H1 (cell line): ENCODE measurements at places on chromosomes 12 and 14.

GRCh38 chr14:77071938-77072388, 26.1 kb upstream of the CIPC start:
- no peak for DNase-seq

DNA sequence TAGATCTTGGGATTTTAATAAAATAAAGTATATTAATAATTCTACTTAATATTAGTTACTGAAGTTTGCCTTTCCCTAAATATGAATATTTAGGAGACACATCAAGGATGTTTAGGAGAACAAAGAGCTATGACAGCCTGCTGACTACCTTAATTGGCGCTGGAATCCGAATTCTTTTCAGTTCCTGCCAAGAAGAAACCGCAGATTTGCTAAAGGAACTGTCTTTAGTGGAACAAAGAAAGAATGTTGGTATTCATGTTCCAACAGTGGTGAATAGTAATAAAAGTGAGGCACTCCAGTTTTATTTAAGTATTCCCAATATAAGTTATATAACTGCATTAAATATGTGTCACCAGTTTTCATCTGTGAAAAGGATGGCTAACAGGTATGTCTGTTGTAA, 54.5 kb downstream of the MIS18BP1 start:
- DNase-seq, result no peak

- DNase-seq, result no peak
These were observed 44.0 kb downstream of the KLRG1 start for GRCh38 chr12:9033265-9033887.

DNA sequence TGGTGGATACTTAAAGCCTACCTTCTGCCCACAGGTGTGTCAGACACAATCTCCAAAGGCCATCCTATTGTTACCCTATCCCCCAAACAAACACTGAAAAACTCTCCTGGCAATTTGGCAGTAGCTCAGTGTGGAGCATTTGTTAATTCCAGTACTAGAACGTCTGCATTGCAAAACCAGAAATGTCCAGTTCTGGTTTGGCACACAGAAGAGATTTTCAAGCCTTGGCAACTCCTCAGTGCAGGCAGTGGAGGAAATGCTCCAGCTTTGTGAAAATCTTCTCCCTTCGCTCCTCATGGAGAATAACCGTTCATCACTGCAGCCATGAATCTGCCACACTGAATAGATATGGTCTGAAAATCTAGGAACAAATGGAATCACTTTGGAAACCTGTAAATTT, 5.3 kb upstream of the SOCS2 start:
- DNase-seq, result no peak

DNA sequence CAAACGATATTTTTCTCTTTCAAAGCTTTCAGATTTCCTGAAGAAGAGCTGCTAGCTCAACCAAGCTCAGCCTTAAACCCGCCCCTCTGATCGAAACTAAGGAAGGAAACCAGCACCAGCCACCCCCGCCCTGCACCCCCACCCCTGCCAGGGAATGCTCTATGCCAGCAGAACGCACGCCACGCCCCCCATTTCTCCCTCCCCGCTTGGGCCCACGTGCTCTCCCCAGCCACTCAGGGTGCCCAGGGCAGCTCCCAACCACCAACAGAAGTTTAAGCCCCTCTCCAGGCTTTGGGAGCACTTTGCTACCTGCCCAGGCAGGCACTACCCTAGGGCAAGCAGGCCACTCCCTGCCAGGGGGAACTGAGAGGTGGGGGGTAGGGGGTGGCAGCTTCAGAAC, 18.8 kb upstream of the KRT78 start:
- no peak for DNase-seq

- no peak for DNase-seq
These were observed 498 bp downstream of the RACGAP1 start for GRCh38 chr12:50024805-50025186.

GRCh38 chr14:95548328-95548929, 13.6 kb downstream of the GLRX5 start:
- DNase-seq, result no peak

DNA sequence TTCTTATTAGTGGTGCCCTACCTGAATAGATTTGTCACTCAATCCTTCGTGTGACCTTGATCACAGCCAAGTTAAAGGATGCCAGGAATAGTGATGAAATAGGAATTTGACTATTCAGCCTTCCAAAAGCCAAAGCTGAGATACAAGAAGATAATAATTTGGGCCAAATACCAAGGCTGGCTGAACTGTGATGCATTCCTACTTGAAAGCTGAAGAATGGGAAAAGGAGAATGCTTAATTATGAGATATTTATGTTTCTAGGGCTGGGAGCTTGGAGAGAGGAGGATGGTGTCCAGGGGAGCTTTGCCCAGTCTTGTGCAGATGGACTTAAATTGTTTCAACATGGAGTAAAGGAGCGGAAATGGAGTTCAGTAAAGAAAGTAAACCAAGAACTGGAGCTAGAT, 5.2 kb downstream of the RNASE7 start:
- DNase-seq, result no peak

DNA sequence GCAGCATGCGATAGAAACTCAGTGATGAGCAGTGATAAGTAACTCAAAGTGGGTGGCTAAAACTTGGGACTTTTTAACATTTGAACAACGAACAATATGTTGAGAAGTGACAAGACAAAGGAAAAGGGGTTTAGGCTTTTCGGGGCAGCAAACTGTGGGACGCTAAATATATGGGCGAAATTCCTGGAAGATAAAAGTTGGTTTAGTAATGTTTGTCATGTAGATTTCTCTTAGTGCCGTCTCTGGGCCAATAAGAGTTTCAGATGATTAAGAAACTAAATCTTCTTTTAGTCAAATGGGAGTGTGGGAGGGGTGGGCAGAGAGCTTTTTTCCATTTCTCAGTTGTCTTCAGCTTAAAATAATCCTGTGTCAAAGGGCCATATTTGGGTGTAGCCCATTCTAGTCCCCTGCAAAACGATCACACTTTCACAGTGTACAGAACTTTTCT, 41.7 kb upstream of the FUT8 start:
- DNase-seq, result no peak

DNA sequence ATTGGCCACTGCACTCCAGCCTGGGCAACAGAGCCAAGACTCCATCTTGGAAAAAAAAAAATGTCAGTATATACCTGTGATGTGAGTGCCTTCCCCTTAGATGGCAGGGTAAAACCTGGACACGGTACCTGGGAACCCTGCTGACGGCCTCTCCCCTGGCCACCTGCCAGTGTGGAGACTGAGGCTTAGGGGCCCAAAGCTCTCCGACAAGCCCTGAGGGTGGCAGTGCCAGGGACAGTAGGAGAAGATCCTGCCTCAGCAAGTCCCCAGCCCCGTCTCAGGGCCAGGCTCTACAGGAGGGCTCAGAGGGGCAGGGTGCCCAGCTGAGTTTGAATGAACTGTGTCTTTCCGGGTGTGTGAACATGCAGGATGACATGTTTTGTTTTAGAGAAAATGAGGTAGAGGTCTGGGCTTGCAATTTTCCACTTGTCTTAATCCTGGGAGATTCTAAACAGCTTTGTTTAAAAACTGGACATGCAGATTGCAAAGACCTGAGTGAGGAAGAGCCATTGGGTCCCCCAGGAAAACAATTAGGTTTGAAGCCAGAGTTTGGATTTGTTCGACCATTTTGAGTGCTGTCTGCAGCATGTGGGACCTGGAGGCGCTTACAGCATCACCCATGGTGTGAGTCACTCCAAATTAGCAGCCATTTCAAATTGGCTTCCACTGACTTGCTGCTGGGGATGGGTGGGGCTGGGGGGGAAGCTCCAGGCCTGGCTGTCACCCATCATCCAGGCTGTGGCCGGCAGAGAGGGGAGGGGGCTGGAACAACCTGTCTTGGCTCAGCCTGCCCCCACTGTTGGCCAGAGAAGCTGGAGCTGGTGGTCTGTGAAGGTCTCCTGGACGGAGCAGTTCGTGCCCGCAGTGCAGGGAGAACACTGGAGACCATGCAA, 10.8 kb downstream of the TSPAN9 start:
- no peak for DNase-seq

GRCh38 chr12:56202366-56202765, 13.1 kb upstream of the SMARCC2 start:
- DNase-seq, result no peak

DNA sequence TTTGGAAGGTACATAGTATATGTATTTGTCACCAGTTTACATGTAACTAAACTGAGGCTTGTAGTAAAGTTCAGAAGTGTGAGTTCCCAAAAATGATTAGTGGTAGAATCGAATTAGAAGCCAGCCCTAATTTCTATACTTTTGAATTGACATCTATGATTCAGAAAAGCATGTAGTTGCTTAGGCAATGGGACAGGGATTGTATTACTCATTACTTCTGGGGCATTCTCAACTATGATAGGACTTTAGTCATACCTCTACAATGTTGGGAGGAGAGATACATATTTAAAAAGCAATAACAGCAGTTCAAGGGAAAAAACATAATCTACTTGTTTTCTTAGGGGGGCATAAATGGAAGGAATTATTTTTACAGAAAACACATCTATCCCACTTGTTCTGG, 277.9 kb upstream of the E2F7 start:
- no peak for DNase-seq

GRCh38 chr14:105529569-105530284, 3.3 kb downstream of the TMEM121 start:
- no peak for DNase-seq

DNA sequence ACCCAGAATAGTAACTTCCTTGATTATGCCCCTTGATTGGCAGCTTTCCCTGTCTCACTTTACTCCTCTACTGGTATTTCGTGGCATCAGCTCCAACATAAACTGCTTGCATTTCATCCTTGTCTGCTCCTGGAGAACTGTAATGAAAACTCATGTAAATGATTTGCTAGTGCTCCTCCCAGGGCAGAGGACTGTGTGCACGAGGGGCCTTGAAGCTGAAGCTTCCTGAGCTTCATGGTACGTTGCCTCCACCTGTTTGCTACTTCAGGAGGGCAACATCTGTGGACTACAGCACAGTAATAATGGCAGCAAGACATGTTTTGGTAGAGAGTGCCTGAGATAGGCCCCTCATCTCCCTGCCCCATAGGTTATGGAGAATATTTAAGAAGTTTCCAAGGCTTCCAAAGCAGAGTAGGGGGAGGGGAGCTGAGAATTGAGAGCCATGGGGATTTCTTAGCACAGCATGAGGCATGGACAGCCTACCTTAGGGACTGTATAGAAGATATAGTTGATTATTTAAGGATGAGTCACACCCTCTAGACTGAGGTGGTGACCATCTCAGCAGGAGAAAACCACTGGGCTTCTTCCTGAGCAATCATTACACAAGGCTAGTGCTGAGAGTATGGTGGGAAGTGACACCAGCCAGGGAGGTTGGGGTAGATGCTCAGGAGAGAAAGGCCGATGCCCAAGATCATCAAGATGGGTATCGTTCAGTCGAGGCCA, 29.5 kb downstream of the CCDC198 start:
- no peak for DNase-seq

GRCh38 chr14:69532561-69533340, 41.9 kb downstream of the CCDC177 start:
- no peak for DNase-seq

DNA sequence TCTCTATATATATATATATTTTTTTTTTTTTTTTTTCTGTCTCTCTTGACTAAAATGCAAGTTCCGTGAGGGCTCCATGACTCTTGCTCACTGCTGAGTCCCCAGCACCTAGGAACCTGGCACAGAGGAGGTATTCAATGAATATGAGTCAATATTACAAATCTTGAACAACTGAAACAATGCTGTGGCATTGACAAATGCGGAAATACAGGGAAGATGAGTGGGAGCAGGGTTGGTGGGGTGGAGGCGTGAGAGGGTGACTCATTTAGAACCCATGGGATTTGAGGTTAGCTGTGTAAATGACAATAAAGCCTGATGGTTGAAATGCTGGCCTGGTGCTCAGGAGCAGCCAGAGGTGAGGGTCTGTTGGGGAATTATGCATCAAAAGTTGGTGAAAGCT, 121.7 kb upstream of the FUT8 start:
- DNase-seq, result no peak

DNA sequence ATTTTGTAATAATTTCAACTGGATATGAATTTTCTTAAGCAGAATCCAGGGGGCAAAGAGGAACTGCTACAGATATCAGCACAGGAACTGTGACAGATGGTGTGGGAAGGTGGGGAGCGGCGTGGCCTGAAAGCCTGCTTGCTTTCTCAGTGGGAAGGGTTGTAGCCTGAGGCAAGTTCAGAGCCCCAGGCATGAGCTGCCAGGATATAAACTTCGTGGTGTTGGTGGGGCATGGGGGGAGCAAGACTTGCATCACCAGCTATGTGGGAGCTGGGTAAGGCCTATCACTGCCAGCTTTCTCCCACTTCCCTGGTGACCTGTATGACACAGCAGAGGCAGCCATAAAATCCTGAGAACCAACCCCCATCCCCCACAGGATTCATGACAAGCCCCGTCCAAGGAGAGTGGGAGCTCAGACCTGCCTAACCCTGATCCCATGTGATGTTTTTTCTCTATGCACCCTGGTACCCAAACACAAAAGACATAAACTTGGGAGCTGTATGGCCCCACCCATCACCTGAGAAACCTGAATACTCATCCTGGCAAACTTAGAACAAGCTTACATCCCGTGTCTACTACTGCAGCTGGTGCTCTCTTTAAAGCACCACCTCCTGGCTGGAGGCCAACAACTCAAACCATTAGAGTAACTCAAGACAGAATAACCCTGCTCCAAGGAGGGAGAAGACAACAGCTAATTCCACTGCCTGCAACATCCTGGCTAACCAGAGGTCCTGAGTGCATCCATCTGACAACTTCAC, 16.5 kb downstream of the CLEC1A start:
- no peak for DNase-seq

- DNase-seq, result no peak
These were observed 25.1 kb downstream of the CCNK start for GRCh38 chr14:99506276-99506675.

DNA sequence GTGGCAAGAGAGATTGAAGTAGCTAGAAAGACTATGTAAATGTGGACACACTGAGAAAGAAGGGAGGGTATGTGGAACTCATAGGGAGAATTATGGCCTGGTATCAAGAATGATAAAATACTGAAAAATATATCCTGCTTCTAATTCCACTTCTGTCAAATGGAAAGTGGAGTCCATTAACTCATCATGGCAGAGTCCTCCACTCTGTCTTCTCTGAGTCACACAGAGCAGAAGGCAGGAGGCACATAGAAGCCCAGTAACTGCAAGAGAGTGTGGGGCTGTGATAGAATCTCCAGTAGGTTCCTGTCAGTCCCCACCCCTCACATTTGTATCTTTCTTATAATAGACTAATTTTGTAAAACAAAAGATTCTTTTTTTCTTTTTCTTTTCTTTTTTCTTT, 223.7 kb downstream of the AKAP6 start:
- DNase-seq, result no peak

GRCh38 chr14:36268121-36268520, 52.3 kb downstream of the MBIP start:
- DNase-seq, result no peak

- no peak for DNase-seq
These were observed 135.2 kb upstream of the PDE3A start for GRCh38 chr12:20232931-20233675.

DNA sequence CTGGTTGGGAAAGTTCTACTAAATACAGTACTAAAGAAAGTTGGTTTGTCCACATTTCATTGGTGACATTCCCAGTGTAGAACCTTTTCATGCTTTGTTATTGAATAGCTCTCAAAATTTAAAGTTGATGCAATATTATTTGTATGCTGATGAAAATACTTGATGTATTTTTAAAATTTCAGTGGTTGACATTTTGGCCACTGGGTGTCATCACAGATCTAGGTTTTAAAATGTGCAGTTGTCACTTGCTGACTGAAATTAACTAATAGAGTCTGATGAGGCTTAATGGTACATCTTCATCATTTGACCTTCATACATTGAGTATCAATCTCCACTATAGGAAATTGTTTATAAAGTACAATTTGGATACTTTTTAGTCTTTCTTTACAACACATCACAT, 37.1 kb downstream of the CMAS start:
- no peak for DNase-seq

GRCh38 chr12:15546102-15546701, 223.9 kb downstream of the PTPRO start:
- DNase-seq, result no peak

- DNase-seq, result no peak
These were observed 76.1 kb downstream of the METTL25 start for GRCh38 chr12:82434392-82434911.
